ENCODE measurements at places on chromosomes 4 and X.

- DNase-seq: no peak
These were observed 1606.4 kb upstream of the TENM3 start for GRCh38 chr4:180636696-180637404.

GRCh38 chr4:20254511-20255250, 3.0 kb downstream of the SLIT2 start:
- peak; percentile 28 for DNase-seq

- DNase-seq: no peak
These were observed 13.2 kb downstream of the SNX25 start for GRCh38 chr4:185222598-185222997.

- DNase-seq: no peak
These were observed 185.1 kb downstream of the NPNT start for GRCh38 chr4:106080376-106080775.

DNA sequence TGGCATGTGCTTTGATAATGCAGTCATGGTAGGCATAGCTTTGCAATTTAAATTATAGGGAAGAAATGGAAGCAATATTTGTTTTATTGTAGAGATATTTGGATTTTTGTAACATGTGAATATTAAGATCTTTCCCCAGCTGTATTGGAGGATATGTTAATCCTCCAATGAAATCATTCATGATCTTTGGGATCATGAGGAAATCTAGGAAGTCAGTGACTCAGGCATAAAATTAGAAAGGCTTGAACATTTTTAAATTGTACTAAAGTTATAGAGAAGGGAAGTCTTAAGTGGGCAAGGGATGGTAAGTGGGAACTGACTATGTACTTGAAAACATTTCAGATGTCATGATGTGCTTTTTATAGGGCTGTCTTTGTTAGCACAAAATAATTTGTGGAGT, 46.8 kb downstream of the FIP1L1 start:
- no peak for DNase-seq

DNA sequence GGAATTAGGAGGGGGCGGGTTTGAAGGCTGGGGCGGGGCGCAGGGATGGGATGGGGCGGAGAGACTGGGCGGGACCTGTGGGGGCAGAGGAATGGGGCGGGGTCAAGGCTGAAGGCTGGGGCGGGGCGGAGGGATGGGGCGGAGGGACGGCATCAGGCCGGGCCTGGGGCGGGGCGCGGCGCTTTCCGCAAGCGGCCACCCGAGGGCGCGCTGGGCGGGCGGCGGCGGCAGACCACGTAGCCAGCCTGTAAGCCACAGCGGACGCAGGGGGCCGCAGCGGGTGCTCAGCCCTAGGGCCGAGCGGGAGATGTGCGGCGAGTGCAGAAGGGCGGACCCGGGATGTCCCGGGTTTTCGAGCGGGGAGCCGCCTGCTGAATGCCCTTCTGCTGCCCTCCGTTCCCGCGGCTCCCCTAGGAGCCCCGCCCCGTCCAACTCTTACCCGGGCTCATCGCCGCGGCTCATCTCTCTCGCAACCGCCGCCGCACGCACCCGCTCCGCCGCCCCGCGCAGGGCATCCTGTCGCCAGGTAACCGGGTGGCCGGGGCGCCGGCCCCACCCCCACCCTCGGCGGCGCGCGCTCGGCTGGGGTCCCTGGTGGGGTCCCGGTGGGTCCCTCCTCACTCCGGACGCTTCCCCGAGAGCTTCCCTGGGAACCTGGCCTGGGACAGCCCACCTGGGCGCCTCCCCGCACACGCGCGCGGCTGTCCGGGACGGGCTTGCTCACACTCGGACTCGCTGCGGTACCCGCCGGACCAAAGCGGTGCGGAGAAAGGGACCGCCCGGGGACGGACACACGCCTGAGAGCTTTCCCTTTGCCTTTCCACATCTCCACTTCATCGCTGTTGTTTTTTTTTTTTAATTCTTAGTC, at the start of gene CCDC110:
Gene CCDC110, minus strand, starts transcription at position 499 of the 868 bp plus-strand sequence. Its CDS starts 50 bp downstream, at position 449.
- peak; percentile 85 for DNase-seq

- DNase-seq: no peak
These were observed 10.6 kb downstream of the C4orf54 start for GRCh38 chr4:99647071-99647470.

DNA sequence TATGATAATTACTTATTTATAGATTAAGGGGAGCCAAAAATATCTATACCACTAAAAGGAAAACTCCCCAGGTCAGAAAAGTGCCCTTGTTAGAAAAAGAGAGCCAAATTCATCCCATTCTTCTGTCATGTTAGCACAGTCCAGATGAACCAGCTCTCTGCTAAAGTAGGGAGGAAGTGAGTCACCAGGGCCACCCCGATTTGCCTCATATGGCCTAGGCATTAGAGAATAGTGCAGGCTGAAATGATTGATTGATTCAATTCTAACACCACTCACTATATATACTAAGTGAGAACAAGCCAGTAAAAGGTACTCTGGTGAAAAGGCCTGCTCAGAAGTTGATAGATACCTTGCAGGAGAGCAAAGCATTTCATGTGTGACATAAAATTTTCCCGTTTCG, 94.5 kb downstream of the SRPX start:
- DNase-seq: no peak

- DNase-seq: no peak
These were observed 724 bp downstream of the THOC2 start for GRCh38 chrX:123731987-123732669.

DNA sequence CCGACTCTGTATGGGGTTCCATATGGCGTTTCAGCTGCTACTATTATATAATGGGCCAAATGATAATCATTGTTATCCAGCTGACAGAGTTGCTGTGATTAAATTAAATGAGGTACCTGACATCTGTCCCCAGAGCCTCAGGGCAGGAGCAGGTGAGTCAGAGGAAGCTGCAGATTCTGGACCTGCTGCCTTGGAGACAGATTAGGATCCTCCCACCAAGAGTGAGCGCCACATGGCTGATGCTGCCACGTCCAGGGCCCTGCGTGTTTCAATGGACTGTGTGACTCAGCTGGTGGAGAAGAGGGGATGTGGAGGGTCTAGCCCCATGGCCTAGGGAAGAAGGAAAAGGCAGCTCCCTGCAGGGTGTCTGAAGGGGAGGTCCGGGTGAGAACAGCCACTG, 28.3 kb upstream of the UXT start:
- DNase-seq: no peak

DNA sequence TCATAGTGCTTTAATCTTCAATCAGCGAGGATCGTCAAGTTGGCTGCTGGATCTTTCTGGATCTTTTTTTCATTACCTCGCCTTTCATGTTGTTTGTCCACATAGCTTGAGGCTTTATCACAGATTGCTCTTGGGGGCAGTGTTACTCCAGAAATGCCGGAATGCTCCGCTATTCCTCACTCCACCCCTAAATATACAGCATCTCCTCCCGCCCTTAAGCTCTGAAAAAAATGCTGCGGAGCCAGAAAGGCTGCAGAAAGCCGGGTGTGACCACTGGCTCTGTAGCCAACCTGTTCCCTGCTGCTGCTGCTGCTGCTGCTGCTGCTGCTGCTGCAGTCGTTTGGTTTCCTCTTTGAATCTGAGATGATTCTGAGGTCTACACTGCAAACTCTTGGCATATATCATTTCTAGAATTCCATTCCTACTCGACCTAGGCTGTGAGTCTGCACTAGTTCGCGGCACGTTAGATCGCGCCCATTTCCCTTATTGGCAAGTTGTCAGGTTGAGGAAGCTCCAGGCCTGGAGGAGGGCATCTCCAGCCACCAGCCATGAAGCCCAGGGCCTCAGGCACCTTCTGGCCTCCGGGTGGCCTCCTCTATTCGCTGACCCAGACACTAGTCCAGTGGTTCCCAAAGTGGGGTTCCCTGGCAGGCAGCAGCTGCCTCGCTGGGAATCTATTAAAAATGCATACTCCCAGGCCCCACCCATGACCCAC, 34.2 kb downstream of the WDR13 start:
- DNase-seq: peak; percentile 58

DNA sequence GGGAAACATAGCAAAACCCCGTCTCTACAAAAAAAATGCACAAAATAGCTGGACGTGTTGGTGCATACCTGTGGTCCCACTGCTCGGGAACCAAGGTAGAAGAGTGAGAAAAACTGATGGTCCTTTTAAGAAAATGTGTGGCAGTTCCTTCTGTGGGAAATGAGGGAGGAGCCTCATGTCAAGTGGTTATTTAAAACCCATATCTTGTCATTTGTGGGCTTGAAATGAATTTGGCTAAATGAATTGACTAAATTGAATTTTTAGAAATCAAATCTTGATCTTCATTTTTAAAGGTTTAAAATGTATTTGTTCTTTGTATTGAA, 16.2 kb upstream of the LAMP2 start:
- DNase-seq: no peak

DNA sequence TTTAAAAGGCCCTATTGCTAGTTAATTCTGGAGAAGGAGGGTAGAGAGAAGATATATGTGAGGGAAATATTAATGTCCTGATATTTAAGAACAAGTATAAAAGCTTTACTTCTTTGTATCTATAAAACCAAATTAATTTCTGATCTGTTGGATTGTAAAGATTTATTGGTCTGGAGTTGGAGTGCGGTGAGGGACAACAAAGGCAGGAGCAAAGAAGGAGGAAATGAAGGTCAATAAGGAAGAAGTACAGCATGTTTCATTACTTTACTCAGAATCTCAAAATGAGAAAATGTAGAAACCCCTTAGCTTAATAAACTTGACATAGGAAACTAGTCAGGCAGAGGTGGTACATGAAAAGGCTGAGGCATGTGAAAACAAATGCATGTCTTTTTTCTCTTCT, 192.9 kb downstream of the PALLD start:
- DNase-seq: no peak

DNA sequence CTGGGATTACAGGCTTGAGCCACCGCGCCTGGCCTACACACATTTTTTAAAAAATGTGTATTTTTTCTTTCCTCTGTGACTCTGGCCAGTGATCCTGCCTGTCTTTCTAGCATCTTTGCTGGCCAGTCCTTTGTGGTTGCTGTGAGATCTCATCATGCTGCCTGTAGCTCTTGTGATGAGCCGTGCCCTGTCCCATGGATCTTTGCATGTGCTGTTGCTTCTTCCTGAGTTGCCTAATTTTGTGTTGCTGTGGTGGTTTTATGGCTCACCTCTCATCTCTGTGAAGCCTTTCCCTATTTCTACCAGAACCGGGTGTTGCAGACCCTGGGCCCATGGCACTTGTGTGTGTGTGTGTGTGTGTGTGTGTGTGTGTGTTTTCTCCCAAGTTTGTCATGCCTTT, 8.3 kb downstream of the NSD2 start:
- no peak for DNase-seq

GRCh38 chrX:10243106-10243505, 86.3 kb downstream of the CLCN4 start:
- DNase-seq: no peak

DNA sequence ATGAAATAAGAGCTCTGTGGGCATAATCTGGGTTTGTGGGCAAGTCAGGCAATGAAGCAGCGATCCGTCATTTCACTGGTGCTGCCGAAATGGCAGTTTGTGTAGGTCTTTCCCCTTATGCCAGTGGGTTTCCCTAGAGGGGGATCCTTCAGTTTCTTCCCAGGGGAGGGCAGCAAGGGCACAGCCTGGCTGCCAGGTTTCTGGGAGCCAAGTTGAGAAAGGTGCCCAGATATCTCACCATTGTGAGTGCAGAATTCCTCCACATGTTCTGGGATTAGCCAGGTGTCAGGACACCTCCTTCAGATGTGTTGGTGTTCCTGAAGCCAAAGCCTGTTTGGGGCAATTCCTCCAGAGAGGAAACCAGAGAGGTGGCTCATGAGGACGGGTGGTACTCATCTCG, 28.0 kb downstream of the MSX1 start:
- DNase-seq: no peak

DNA sequence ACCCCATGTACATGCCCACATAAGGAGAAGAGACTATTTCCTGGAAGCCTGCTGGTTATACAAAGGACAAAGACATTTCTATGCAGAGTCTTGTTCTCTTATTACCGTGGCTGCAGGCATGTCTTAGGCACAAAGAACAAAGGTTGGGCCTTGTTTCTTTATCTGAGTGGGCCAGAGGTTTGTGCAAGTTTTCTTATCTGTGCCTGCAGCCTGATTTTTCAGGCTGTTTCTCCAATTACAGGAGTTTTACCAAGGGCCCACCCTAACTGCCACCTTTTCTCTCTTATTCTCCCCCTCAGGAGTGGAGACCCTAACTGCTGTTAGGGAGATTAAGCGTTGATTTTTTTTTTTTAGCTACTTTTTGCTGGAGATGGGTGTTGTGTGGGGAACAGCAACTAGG, 3.5 kb downstream of the TENT5D start:
- no peak for DNase-seq

- no peak for DNase-seq
These were observed 168.7 kb downstream of the SCFD2 start for GRCh38 chr4:53196882-53197771.

DNA sequence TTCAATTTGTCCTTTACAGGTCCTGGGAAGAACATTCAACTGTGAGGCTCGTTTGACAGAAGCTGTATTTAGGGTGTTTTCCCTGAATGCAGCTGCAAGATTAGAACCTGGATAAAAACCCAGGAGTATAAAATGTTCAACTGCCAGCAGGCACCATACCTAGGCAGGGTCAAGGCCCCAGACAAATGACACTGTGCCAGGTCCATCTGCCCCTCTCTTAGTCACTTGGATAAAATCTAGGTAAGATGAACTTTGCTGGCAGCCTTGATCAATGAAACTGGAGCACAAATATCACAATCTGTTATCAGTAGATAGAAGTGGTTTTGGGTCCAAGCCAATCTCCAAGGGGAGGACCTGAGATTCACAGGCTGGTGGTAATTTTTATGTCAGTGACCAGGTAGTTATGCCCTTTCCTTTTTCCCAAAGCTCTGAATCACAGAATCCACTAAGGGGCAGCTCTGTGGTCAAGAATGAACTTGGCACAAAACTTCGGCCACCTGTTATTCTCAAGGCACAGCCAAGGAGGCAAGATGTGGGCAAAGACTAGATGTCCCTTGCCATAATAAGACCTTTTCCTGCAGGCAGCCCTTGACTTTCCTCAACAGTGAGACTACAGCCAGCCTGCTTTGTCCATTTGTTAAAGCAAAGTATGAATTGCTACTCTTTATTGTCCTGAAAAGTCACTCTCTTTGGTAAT, 501.0 kb downstream of the PPARGC1A start:
- no peak for DNase-seq

DNA sequence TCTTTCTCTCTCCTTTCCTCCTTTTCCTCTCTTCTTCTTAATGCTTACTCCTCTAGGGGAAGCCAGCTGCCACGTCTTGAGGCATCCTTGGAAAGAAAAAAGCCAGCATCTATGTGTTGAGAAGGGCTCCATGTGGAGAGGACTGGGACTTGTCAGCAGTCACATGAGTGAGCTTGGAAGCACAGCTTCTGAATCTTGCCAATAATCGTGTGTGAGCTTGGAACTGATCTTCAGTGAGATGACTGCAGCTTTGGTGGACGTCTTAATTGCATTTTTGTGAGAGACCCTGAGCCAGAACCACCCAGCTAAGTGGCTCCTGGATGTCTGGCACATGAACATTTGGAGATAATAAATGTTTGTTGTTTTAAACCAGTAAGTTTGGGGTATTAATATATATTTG, 371.7 kb downstream of the SLITRK2 start:
- no peak for DNase-seq

DNA sequence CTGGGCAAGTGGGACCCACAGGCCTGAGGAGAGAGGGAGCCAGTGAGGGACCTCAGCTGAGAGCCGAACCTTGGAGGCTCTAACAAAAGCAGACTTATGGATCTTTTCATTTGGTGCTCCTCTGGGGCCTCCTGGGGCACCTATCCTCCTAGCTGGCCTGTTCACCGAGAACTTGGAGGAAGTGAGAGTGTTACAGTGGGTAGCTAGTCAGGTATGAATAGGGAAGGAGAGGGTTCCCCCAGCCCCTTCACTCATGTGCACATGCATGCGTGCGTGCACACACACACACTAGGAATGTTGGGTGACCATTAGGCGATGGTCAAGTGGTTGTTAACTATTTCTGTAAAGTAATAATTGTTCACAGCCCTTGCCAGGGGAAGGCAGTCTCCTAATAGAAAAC, 18.6 kb upstream of the TMEM185A start:
- DNase-seq: no peak
